ENCODE measurements at places on chromosomes 4 and X.

DNA sequence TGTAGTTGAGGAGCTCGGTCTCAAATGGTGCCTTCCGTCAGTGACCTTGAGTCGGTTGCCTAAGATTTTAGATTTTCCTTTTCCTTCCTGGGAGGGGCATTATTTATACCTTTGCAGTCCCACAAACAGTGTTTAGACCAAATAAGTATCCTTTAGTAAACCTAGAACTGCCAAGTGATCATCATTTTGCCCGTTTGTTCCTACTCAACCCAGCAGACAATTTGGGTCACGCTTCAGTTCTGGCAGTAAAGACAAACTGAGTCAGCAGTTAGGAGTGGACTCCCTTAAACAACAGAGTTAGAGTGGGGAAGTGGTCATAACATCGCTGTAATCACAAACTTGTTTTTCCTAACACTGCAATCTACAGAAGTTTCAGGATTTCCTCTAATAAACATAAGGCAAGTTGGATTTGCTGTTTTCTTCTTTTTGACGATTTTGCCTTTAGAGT is 777 bp upstream of the WDFY3 start:
- DNase-seq: no peak

GRCh38 chr4:89022426-89023128 is 34.4 kb downstream of the FAM13A start:
- no peak for DNase-seq

DNA sequence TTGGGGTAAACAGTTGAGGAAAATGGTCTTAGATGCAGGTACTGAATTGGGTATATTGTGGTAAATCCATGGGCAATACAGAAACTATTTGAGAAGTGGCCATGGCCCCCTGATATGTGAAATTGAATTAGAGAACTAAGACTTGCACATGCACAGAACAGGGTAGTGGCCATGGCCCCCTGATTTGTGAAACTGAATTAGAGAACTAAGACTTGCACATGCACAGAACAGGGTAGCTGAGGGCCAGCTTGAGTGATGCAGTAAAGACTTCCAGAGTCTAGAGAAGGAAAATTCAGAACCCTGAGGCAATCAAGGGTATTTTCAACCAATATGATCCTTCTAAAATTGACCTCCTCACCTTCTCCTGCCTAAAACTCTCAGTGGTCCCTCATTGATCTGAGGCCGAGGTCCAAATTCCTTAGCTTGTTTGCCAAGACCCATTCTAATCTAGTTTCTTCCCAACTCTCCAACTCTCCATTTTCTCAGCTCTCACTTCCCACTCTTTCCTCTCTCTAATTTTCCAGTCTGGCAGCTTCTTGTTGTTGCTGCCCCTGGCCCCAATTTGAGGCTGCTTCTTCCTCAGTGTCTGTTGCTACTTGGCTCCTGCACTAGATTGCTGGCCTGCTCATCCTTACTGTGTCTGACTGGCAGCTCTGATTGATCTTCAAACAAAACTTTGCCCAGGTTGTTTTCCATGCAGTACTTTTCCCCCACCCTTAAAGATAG is 72.4 kb downstream of the FRAS1 start:
- no peak for DNase-seq

GRCh38 chrX:47587906-47588735 is 5.9 kb downstream of the TIMP1 start:
- no peak for DNase-seq

DNA sequence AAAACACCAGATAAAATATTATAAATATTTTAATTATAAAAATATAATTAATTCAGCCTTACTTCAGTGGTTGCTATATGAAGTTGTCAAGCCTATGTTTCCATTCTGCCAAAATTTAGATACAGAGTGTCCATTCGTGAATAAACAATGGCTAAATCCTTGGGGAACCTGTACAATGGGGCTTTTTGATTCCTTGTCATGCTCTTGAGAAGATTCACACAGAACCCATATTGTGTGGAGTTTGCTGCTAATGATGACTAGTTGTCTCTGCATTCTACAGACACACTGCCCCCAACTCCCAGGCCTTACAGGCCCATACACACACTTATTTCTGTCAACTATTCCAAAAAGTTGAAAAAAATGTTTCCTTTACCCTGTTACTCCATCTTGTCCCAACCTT is 33.4 kb upstream of the MAGEC2 start:
- no peak for DNase-seq

- DNase-seq: no peak
Measured at GRCh38 chr4:10022346-10023049, 1.2 kb upstream of the SLC2A9 start.
